COR-L47 (cell line): ENCODE measurements at places on chromosomes 6 and 20.

DNA sequence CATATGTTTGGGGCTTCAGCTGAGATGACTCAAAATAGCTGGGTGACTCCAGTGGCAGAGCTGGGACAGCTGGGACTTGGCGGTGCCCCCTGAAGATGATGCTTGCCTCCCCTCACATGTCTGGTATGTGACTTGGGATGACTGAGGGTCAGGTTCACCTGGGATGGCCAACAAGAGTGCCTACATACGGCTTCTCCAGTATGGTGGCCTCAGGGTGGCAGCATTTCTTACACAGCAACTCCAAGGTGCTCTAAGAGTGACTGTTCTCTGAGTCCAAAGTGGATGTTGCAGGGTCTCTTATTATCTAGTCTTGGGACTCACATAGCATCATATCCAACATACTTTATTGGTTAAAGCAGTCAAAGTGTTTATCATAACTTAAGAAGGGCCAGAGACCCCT is 87.8 kb upstream of the CENPW start:
- no peak for DNase-seq

DNA sequence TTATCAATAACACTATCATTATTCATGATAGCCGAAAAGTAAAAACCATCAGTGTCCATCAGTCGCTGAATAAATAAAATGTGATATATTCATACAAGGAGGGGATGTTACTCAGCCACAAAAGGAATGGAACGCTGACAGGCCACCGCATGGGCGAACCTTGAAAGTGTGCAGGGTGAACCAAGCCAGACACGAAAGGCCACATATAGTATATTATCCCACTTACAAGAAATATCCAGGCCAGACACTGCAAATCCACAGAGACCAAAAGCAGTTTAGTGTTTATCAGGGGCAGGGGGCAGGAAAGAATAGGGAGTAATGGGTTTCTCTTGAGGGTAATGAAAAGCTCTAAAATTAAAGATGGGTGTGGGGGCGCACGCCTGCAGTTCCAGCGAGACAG is 5.7 kb downstream of the SOX18 start:
- DNase-seq = no peak

- peak; percentile 84 for DNase-seq
These were observed 3.5 kb downstream of the SCML4 start for GRCh38 chr6:107820338-107821261.

DNA sequence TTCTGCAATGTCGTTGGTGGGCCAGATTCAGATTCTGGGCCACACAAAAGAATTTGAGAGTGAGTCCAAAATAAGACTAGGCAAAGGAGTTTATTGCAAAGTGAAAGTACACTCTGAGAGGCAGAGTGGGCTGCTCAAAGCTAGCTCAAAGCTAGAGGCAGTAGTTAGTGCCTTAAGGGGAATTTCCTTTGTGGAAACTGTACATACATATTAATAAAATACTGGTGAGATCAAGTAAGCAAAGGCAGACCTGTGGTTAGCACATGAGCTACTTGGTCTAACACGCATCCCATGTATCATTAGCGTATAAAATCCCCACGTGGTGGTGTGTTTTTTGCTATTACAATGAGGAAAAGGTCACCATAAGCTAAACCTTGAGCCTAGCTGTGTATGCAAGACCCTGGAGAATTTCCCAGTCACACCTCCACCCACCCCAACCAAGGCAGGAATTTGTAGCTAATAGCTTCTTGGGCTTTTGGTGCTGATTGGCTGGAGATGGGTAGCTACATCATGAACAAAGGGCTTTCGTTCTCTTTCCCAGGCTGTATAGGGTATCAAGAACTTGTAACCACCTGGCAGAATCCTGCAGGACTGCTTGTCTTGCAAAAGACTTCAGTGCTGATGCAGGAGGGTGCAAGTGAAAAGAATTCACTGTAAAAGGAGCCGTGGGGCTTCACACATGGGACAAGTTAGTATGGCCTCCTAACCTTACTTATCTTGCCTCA is 14.7 kb upstream of the TRIM26 start:
- no peak for DNase-seq

DNA sequence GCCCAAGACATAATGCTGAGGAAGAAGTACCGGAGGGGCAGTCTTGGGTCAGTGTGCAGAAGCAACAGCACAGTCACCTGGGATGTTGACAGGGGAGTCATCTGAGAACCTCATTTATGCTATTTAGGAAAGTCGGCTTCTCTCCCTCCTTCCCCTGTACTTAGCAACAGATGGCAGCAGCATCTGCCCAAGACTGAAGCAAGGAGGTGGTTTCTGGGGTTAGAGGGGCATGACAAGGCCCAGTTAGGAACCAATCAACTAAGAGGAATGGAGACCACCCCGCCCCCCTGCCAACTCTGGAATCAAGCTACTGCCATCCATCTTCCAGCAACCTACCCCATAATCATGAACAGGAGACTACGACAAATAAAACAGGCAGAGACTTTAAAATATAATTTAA is 21.7 kb downstream of the RIPK1 start:
- no peak for DNase-seq
